AG04450 (cell line): ENCODE measurements at places on chromosomes 6 and 20.
A peak's percentile ranks its signal among the peaks of the same experiment; 100 is the strongest.

DNA sequence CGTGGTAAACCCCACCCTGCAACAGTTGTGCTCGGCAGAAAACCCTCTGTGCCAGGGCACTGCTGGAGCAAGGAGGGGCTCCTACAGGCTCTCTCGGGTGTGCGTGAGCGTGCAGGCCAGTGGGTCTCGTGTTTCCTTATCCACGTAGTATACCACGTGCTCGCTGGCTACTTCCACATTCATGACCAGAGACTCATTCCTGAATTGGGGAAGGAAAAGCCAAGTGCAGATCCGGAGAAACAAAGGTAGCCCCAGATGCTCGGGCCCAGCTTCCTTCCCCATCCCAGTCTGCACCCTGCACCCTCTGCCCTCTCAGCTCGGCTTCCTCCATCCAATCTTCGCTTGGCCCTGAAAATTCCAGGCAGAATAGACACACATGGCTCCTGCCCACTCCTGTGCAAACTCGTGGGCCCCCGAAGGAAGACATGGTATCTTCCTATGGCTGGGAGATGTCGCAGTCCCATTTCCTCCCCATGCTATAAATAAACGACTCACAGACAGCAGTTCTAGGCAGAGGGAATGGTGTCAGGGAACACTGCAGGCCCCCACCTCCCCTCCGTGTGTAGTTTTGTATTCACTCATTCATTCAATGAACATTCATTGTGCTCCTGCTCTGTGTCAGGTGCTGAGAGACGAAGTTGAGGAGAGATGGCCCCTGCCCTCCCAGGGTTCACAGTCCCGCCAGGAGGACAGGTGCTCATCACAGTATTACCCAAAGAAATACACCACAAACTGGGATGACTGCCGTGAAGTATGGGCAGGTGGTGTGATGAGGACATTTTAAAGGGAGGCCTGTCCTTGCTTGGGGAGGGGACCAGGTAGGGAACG, 29.6 kb downstream of the NPEPL1 start:
- DNase-seq, result no peak

DNA sequence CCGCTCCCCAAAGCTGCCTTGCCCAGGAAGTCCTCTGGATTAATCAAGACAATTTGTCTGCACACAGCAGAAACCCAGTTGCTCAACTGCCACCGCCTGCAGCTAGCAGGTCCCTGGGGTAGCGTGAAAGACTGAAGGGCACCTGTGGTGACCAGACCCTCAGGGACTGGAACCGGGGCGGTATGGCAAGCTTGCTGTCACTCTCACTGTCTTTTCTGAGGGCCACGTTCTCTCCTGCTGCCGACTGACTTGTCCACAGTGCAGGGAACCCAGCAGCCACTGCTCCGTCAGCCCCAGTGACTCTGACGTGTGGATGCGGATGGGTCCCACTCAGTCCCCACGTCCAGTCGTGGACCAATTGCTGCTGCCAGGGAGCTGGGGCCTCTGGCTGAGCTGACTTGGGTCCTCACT, 72.8 kb upstream of the PMEPA1 start:
- DNase-seq, result no peak

- DNase-seq, result no peak
These were observed 33.3 kb upstream of the SOX4 start for GRCh38 chr6:21560249-21560648.

GRCh38 chr6:1468126-1468525, 78.8 kb downstream of the FOXF2 start:
- DNase-seq, result no peak

DNA sequence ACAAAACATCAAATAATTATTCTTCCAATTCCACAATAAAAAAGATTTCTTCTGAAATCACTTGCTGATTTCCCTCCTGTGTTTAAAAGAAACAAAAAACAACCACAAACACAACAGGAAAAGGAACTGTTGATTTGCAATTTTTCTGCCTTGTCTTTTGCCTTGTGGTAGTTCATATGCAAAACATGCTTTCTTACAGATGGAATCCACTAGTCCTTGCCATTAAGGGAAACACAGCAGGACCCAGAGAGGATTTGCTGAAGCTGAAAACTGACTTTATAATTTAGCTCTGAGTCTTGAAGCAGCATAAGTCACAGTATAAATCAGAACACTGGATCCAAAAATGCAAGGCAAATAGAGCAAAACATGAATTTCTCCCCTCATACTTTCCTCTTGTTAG, 328.8 kb downstream of the PHF3 start:
- DNase-seq, result no peak

GRCh38 chr6:16851758-16852157, 90.5 kb upstream of the ATXN1 start:
- no peak for DNase-seq

GRCh38 chr6:127934956-127935355, 34.1 kb upstream of the THEMIS start:
- DNase-seq, result no peak

- DNase-seq, result no peak
These were observed 724.6 kb downstream of the UTRN start for GRCh38 chr6:145009711-145010110.

DNA sequence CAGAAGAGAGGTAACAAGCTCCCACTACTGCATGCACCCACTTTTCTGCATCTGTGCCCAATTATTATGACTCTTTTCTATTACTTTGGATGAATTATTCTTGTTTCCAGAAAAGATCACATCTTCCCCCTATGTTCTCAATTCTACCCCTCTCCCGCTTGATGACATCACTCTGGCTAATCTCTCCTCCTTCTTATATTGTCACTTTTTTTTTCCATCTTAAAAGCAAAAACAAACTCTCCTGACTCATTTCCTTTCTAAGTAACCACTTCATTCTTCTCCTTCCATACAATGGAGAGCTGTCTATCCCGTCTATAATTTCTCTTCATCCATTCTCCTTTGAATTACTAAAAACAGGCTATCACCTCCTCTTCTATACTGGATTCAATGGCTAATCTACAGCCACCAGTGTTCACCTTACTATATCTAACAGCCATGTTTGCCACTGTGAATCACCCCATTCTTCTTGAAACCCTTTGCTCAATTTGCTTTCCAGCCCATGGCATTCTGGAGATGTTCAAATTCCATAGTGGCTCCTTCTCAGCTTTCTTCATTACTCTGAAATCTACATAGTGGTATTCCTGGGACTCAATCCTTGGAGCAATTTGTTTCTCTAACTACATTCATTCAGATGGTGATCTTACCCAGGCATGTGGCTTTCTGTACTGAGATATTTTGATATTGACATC, 378.4 kb downstream of the ARHGAP18 start:
- no peak for DNase-seq

- DNase-seq, result no peak
These were observed 47.7 kb downstream of the FYN start for GRCh38 chr6:111825439-111826086.

DNA sequence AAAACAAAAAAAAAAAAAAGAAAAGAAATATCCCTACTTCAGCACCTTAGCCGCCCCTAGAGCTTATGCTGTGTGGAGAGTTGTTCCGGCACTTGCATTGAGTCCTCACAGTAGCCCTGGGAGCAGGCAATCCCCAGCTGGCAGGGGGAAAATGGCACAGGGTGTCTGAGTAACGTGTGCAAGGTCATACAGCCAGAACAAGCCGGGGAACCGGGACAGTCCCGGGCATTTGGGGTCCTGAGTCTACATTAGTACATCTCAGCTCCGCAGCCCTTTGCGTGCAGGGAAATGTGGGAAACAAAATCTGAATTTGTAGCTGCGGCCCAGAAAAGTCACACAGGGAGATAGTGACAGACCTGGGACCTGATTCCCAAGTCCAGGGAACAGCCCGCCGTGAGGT, 3.4 kb downstream of the BAK1 start:
- no peak for DNase-seq

DNA sequence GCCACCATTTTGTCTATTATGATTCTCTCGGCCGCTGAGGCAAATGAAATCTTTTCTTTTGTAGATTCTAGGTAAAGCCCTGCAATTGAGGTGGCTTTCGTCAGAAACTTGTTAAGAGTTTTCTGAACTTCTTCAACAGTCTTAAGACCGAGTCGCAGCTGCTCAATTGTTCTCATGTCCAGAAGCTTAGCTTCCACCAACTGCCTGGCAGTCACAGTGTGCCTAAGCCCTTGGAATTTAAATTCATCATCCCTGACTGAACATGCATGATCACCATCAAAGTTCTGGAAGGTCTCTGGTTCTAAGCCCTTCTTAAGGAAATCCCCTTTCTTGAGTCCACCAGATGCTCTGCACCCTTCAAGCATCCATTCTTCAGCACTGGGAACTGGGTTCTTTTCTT, 25.7 kb downstream of the DST start:
- DNase-seq, result no peak

DNA sequence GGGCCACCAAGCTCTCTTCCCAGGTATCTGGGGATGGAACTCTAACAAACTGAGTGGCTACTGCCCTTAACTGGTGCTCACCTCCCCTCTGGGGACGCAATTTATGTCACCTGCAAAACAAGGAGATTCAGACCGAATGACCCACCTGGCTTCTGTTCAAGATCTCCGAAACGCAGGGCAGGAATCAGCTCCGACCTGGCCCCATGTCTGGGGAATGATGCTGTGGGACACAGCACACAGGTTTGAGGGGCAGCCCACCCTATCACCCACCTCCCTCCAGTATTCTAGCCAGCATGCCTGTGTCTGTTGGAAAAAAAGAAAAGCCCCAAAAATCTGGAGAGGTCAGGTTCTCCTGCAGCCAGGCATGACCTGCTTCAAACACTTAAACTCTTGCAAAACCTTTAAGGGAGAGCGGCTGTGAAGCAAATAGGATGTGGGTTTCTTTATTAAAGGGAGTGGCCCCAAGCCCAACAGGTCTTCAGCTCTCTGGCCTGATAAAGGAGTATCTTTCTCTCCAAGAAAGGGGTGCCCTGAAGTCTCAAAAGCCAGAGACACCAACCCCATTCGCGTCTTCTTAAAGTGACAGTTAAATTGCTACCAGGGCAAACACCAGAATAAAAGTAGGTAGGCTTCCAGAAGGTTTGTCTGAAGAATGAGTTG, 6.4 kb downstream of the PREX1 start:
- DNase-seq, result no peak

DNA sequence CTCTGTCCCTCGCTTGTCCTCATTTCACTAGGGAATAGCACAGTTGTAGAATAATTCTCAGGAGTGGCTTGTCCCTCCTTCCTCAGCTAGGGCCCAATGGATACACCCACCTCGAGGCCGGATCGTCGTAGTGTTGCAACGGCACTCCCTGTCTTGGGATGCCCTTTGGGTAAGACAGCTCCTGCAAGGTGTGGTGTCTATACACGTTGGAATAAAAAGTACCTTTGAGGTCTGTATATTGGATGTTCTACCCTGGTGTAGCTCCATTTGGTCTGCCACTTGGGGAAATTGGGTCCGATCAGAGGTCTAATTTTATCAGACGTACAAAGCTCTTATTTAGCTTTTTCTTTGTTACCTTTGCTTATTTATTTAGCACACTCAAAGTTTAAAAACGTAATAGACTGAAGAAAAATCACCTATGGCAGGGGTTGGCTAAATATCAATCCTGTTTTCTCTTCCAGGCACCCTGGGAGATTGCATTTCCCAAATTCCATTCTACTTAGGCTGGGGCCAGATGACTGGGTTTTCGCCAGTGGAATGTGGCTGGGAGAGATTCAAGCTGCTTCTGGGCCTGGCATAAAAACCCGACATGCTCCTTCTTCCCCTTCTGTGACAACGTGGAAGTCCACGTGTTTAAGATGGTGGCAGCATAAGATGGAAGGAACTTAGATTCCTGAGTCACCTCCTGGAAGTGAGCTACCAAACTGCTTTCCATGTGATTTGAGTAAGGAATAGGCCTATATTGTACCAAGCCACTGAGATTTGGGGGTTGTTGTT, 82.3 kb upstream of the CD83 start:
- peak; percentile 94 for DNase-seq

DNA sequence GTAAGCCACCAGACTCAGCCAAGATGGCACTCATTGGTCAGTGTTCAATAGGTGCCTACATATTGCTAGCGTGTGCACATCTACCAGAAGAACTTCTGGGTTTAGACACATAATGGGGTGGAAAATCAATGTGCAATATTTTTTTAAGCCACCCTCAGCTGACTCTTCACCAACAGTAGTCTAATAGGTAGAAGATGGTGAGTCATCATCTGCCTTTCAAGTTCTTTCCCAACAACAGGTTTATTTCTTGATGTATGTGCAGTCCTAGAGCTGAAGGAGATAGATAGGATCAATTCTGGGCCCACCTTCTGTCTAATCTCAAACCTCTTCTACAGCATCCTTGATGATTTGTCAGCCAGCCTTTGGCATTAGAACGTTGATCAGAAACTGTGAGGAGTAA, 41.3 kb downstream of the IRAK1BP1 start:
- DNase-seq, result no peak

GRCh38 chr6:134324766-134325165, 6.9 kb upstream of the SGK1 start:
- DNase-seq, result no peak

DNA sequence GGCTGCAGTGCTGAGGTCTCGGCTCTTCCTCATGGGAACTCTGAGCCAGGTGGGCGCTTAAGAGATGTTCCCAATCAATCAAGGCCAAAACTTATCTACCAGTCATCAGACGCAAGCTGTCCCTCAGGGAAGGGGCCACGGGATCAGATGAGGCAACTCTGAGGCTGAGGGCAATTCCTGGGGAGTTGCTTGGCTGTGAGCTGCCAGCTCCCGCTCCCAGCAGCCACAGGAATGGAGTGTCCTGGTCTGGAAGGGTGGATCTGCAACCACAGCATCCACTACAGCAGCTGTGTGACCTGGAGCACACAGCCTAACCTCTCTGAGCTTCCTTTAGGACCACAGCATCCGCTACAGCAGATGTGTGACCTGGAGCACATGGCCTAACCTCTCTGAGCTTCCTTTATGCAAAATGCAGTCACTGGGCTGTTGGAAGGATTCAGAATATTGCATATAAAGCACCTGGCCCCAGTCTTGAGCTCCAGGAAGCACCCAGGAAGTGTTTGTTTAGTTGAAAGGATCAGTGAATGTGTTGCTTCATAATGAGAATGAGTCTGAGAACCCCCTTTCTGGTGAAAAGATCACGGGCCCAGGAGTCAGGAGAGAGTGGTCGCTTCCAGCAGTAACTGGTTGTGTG, 60.9 kb downstream of the TFAP2C start:
- DNase-seq, result no peak

DNA sequence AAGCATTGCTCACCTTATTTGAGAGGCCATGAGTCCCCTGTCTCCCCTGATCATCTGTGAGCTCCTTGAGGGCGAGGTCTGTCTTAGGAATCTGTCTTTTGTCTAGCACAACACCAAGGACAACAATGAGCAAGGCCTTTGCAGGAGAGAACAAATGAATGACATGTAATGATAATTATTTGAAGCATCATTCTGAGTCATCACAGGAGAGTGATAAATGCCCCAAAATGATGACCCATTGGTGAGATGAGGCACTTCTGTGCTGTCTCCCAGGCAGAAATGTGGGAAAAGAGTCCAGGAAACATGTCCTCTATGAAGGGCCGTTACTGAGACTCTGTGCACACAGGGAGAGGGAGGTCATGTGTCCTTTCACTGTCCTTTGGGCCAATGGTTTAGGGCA, 105.2 kb upstream of the LRFN2 start:
- no peak for DNase-seq
